Stimulated activated CD4-positive, alpha-beta T cell treated with anti-CD3 and anti-CD28 coated beads, Interleukin-12 subunit alpha, Interleukin-12 subunit beta, amount 100 ng/mL, for 24 hours (primary cell): ENCODE measurements at places on chromosomes 5 and 9.
A peak's percentile ranks its signal among the peaks of the same experiment; 100 is the strongest.

GRCh38 chr5:34041247-34041972, 1.6 kb downstream of the C1QTNF3 start:
- DNase-seq: no peak

DNA sequence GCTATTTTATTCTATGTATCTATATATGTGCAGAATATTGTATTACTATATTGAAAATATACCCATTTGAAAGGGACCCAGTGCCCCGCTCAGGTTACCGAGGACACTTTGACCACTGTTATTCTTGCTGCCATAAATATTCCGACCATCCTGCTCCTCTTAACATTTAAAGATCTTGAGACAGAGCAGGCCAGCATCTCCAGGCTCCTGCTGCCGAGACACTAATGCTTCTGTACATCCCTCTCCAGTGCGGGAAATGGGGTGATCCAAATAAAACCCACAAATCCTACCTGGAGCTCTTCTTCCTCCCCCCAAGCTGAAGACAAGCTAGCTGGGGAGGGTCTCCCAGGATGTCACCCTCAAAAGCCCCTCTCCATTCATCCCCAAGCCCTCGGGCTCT, 3.9 kb downstream of the SH3PXD2B start:
- no peak for DNase-seq

GRCh38 chr5:6448622-6449464, at the start of gene UBE2QL1:
UBE2QL1 (plus strand) TSS chr5:6448859; CDS start chr5:6448894, 35 bp downstream.
- DNase-seq: no peak

DNA sequence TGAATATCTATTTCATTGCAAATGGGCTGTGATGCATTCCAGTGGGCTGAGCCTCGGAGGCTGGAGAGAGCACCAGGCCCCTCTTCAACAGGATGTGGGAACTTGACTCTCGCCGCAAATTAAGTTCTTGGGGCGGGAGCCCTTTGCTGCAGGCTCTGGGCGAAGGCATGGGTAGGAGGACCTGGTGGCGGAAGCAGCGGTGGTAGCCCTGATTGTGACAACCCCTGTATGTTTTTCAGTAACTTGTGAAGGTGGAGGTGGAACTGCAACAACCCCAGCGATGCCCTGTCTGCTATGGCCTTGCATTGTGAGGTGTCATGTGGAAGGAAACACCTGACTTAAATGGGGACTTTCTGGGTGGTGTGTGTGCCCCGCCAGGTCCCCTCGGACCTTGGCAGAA, 9.4 kb downstream of the FYB1 start:
- DNase-seq: peak; percentile 69

GRCh38 chr5:178454303-178454702, 135.9 kb downstream of the COL23A1 start:
- no peak for DNase-seq

DNA sequence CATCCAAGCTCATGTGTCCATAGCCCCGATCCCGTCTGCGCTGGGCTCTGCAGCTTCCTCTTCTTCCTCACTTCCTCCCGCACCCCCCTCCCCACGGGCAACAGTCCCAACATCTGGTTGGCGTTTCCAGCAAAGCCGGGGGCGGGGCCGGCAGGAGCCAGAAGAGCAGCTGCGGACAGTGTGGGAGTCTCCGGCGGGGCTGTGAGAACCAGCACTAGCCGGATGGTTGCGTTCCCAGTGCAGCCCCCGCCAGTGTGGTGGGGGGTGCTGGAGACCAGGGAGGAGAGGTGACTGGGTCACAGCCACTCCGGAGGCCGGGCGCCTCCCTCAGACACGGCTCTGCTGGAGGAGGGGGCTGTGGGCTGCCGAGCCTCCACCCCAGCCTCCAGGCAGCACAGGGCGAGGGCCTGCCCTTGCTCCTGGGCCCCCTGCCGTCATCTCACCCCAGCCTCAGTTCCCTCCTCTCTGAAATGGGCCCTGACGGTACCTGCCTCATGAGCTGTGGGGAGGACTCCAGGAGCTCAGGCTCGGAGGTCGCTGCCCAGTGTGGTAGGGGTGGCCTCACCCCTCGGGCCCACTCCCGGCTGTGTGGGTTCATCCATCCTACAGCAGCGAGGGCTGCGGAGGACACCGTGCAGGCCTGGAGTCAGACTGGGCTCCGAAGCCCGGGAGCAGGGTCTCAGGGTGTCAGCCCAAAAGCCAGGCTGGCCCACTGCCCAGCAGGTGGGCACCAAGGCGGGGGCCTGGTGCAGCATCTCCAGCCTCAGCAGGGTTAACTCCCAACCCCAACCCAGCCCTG, 41.5 kb upstream of the NOTCH1 start:
- no peak for DNase-seq

- no peak for DNase-seq
Measured at GRCh38 chr5:154092356-154093141, 53.8 kb downstream of the MFAP3 start.

DNA sequence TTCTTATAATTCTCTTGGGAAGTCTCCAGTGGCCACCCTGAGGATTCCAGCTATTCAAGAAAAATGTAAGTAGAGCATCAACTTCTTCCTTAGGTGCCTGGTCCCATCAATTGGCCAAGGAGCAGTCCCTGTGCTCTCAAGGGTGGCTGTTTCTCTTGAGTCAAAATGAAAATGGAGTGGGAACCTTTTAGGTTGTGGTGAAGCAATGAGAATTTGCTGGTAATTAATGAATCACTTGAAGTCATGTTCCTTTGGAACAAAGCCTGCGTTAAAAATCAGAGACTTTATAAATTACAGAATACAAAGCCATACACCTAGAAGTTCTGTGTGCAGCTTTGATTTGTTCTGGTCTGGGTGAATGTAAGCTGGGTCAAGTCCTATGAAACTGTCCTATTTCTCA, 48.9 kb downstream of the IL31RA start:
- DNase-seq: no peak
